GM12878 (cell line): ENCODE measurements at places on chromosomes 16 and 17.
A peak's percentile ranks its signal among the peaks of the same experiment; 100 is the strongest.

DNA sequence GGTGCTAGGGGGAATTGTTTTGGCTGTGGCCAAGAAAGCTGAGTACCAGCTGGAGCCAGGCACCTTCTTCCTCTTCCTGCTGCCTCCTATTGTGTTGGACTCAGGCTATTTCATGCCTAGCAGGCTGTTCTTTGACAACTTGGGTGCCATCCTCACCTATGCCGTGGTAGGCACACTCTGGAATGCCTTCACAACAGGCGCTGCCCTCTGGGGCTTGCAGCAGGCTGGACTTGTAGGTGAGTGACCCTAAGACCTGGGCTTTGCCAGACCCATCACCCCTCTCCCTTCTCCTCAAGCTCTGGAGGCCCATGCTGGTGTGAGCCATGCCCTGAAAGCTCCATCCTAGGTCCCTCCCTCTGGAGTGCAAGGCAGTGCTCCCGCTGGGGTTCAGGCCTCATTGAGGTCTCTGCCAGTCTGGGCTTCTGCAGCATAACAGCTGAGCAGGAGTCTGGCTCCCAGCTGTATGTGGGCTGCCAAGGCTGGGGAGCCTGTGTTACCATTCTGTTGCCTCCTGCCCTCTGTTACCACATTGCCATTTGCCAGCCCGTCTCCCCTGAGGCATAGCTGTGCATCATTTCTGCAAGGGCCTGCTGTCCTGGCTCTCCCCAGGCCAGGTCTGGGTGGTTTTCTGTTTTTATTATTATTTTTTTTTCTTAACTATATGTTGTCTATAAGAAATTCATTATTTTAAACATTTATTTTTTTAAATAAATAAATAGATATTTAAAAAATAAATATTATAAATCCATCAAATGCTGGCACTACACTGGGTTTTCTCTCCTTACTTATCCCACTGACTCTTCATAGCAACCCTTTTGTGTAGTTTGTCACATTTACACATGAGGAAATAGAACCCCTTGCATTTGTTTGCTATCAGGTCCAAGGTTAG is 4.1 kb downstream of the SLC9A5 start:
- no peak for DNase-seq

- no peak for DNase-seq
These were observed 41.1 kb upstream of the KLHDC4 start for GRCh38 chr16:87806641-87807546.

DNA sequence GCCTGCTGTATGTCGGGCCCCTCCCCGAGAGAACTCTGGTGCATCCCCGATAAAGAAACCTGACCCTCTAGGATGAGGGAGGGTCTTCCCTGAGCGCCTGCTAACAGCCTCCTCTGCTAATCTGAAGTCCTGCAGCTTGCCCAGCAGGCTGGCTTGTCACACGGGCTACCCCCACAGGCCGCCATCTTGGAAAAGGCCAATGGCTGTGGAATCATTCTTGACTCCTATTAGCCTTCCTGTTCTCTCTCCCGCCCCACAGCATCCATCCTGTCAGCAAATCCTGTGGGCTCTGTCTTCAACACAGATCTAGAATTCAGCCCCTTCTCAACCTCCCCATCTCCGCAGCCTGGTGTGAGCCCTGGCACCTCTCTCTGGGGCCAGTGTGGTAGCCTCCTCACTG is 12.0 kb downstream of the IL4R start:
- no peak for DNase-seq

- DNase-seq: peak; percentile 17
These were observed 150.1 kb downstream of the ITFG1 start for GRCh38 chr16:47310792-47311211.

DNA sequence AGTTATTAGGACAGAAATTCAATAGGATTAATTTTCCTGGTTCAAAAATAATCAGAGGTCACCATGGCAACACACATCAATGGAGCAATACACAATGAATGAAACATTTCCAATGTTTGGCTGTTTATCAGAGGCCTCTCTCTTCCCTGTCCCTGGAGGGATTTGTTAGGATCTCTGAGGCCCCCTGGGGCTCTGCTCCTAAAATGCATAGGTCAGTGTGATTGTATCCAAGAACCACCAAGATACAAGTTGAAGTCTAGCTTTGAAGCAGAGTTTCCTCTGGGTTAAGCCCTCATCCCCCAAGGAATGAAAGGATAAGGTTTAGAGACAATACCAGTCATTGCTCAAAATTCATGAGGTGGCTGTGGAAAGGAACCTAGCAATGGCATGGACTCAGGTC is 561.2 kb upstream of the C16orf82 start:
- no peak for DNase-seq

GRCh38 chr16:3734084-3734757 is 16.9 kb upstream of the TRAP1 start:
- DNase-seq: no peak

DNA sequence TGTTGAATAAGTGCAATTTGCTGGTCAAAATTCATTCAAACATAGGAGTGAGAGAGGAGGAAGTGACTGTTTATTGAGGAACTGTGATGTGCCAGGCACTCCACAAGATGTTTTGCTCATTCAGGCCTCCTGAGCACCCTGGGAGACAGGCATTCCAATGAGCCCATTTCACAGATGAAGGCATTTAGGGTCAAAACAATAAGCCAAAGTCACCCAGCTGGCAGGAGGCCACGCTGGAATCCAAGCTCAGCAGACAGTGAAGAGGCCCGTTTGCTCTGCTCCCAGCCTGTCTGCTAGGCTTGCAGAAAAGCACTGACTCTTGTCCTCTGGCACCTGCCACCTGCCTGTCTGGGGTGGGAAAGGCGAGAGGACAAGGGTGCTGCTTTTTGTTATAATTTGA is 10.1 kb upstream of the SLC25A39 start:
- DNase-seq: no peak

DNA sequence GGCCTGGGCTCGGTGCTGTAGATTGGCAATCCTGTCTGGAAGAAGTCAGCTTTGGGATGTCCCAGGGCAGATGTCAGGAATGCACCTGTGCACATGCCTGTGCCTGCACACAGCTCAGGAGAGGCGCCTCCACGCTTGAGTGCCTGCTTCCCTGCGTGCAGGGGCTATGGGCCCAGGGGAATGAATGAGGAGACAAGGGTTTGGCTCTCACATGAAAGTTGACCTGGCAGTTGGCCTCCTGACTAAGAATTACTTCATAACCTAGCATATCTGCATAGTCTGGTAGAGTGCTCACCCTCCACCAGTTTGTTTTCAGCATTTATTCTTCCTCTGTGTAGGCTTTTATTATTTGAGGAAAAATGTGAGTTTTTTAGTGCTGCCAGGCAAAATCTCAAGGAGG is 50.0 kb downstream of the PLD6 start:
- no peak for DNase-seq

GRCh38 chr16:69310653-69311532 is at the start of gene VPS4A:
TSS of gene VPS4A (plus strand) at chr16:69311350. CDS start at chr16:69311512, 162 bp downstream.
- peak; percentile 89 for DNase-seq

GRCh38 chr16:19265380-19265930 is 20.1 kb upstream of the CLEC19A start:
- no peak for DNase-seq

- DNase-seq: no peak
These were observed 13.0 kb upstream of the NFATC3 start for GRCh38 chr16:68072038-68072695.

GRCh38 chr17:69783865-69784264 is 291.2 kb upstream of the KCNJ16 start:
- DNase-seq: no peak

DNA sequence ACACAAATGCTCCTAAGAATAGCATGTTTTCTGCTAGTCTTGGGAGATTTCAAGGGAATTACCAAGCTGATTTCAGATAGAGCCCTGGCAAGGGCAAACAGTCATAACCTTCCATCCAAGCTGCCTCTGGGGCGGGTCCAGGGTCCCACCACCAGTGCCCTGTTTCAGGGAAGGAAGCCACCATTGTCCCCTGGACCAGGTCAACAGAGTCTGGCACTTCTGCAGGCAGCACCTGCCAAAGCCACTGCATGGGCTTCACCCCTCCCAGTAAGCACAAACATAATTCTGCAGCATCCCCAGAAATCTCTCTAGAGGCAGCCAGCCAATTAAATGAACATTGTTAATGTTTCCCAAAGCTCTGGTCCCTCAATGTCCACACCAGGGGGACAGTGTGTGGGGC is 143.0 kb downstream of the SALL1 start:
- no peak for DNase-seq

DNA sequence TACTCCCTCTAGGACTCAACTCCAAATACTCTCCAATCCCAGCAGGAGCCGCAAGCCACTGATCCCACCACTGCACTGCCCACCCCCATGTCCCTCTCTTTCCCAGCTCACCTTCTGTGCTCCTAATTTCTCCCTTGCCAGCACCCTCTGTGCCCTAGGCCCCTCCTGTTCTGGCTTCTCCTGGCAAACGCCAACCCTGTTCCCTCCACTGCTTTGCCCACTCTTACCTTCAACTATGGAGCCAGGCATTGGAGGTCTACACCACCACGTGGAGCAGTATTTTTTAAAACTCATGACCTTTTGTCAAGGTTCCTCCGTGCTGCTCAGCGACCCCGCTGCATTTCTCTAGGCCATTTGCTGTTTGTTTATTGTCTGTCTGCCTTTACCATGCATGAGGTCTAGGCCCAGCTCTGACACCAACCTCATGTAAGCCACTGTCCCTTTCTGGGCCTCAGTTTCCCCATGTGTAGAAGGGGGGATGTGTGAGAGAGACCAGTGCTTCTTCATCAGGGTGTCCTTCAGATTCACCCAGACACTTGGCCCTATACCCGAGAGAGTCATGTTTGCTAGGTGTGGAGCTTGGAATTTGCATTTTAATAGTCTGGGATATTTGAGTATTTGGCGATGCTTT is 4.6 kb downstream of the CCDC102A start:
- no peak for DNase-seq

- no peak for DNase-seq
These were observed 25.1 kb upstream of the NOS2 start for GRCh38 chr17:27825459-27825858.

- no peak for DNase-seq
These were observed 13.2 kb downstream of the NOB1 start for GRCh38 chr16:69741519-69741918.

- DNase-seq: no peak
These were observed 6.0 kb downstream of the RSPRY1 start for GRCh38 chr16:57192146-57192545.

- peak; percentile 76 for DNase-seq
These were observed 73.2 kb upstream of the MRTFB start for GRCh38 chr16:13997933-13998332.

GRCh38 chr17:50697663-50698272 is 9.9 kb downstream of the ANKRD40 start:
- DNase-seq: no peak

GRCh38 chr17:41760878-41761277 is 25.6 kb downstream of the JUP start:
- no peak for DNase-seq

- DNase-seq: no peak
These were observed 320.8 kb downstream of the XYLT1 start for GRCh38 chr16:17149904-17150483.

DNA sequence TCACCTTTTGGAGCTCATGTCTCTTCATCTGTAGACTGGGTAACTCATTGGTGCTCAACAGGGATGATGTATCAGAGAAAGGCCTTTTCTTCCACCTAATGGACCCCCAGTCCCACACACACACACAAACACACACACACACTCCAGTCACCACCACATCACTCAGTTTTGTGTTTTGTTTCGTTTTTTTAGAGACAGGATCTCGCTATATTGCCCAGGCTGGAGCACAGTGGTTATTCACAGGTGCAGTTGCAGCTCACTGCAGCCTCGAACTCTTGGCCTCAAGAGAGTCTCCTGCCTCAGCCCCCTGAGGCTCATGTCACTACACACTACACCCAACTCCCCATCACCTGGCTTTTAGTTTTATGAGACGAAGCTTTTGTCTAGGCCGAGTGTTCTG is 55.6 kb downstream of the SF3B3 start:
- no peak for DNase-seq

DNA sequence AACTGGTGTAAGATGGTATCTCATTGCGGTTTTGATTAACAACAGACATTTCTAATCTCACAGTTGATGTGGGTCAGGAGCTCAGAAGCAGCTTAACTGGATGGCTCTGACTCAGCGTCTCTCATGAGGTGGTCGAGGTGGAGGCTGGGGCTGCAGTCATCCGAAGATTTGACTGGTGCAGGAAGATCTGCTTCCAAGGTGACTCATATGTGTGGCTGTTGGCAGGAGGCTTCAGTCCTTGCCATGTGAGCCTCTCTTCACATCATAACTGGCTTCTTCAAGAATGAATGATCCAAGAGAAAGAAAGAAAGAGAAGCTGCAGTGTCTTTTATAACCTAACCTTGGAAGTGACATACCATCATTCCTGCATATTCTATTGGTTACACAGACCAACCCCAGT is 376.1 kb downstream of the SEC14L1 start:
- no peak for DNase-seq

GRCh38 chr17:40303009-40303657 is 5.8 kb upstream of the RARA start:
- DNase-seq: no peak
